ENCODE measurements at places on chromosomes 6 and 20. TPM values are rescaled to one million over a fixed set of nuclear protein-coding genes. Genes with fewer than 3 reads are reported as not detected.

- DNase-seq: no peak
Measured at GRCh38 chr20:45963059-45964005, 8.7 kb downstream of the ZNF335 start.

GRCh38 chr6:88815491-88815890 lies 147.9 kb downstream of the RNGTT start:
- DNase-seq: no peak

DNA sequence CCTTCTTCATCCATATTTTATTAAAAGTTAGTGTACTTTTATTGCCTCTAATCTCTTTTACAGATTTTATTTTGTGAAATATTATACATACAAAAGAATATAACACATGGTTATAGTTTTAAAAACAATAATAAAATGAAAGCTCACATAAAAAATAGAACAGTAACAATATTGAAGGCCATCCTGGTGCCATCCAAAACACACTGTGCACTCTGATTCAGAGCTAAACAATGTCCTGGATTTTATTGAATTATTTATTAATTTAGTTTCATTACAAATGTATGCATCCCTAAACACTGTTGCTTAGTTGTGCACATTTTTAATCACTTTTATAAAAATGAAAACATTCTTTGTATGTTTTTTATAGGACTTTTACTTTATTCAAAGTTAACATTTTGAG lies 32.9 kb downstream of the RNF217 start:
- DNase-seq: no peak

The COL21A1 gene
- total RNA-seq: 0.43 TPM

- no peak for DNase-seq
Measured at GRCh38 chr6:145044641-145045246, 690.6 kb downstream of the EPM2A start.

DNA sequence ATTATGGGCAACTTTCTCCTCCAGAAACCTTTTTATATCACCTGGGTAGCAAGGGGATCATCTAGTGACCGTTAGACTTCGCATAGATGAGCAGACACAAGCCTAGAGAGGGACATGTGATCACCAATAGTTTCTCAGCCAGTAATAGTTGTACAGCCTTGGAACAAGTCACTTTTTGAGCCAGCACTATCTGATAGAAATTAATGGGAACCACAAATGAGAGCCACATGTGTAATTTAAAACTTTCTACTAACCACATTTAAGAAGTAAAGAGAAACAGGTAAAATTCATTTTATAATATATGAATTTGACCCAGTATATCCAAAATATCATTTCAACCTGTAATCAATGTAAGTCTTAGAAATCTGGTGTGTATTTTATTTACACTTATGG lies 592 bp upstream of the CTNNBL1 start:
- DNase-seq: no peak

The TRAPPC3L gene
- not detected for total RNA-seq

- DNase-seq: peak; percentile 53
Measured at GRCh38 chr6:46098678-46099077, 31.1 kb upstream of the ENPP4 start.

- DNase-seq: no peak
Measured at GRCh38 chr20:14033310-14033709, 38.0 kb downstream of the MACROD2 start.

GRCh38 chr6:106637717-106638341 lies 8.5 kb downstream of the QRSL1 start:
- no peak for DNase-seq

DNA sequence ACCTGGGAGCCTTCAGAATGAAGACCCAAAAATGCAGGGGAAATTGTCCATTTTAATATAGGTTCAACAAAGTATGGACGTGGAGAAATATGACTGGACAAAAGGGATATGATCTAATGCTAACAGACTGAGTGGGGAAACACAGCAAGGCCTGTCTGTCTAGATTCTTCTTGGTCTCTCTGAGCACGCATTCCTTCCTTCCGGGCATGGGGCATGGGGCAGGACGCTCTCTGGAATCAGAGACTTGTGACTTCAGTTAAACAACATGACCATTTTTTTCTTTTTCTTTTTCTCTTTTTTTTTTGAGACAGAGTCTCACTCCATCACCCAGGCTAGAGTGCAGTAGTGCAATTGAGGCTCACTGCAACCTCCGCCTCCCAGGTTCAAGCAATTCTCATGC lies 31.9 kb downstream of the ZBTB2 start:
- no peak for DNase-seq
